ENCODE measurements at places on chromosomes 2 and 18.

GRCh38 chr2:142748559-142749099 is 128.8 kb upstream of the KYNU start:
- DNase-seq, result no peak

GRCh38 chr2:25845843-25846505 is 32.3 kb downstream of the ASXL2 start:
- DNase-seq, result no peak

- DNase-seq, result no peak
Measured at GRCh38 chr2:37894601-37895000, 30.5 kb upstream of the RMDN2 start.

DNA sequence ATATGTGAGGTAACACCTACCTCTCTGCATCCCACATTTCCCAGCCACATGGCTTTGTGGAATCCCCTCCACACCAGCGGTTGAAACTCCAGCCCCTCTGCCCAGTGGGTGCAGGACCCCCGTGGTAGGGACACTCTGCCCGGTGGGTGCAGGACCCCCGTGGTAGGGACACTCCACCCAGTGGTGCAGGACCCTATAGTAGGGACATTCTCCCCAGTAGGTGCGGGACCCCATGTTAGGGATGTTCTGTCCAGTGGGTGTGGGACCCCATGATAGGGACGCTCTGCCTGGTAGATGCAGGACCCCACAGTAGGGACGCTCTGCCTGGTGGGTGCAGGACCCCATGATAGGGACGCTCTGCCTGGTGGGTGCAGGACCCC is 11.5 kb downstream of the COPS9 start:
- peak; percentile 29 for DNase-seq

- DNase-seq, result no peak
Measured at GRCh38 chr2:74935975-74936391, 22.5 kb upstream of the POLE4 start.

GRCh38 chr2:170929686-170930050 is 615 bp downstream of the GORASP2 start:
- DNase-seq, result peak; percentile 72

DNA sequence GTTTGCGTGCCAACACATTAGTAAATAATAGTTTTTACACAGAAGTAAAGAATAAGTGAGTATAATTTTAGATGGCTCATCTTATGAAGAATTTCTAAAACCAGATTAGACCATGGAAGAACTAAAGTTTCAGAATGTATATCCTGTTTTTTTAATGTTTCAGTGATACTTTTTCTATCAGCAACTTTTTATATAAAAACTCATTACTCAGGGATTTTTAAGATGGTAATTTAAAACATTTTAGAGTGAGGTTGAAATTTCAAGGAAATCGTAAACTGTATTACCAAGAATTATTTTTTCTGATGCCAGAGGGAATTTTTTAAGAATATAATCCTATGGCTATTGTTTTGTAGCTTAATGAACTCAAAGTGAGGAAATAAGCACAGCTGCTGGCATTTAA is 128.5 kb upstream of the FANCL start:
- no peak for DNase-seq

GRCh38 chr2:233407771-233408181 is 53.5 kb downstream of the DGKD start:
- DNase-seq, result no peak

DNA sequence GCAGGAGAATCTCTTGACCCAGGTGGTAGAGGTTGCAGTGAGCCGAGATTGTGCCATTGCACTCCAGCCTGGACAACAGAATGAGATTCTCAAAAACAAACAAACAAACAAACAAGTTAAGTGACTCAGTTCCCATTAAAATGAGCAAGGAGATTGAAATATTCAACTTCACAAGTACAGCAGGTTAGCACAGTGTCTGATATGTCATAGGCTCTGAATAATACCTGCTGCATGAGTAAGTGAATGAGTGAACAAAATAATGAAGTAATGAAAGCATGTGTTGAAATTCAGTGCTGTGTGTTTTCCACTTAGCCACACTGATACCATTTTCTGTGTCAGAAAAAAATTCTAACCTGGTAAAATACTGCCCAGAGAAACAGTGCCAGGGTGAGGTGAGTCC is 41.9 kb upstream of the SETBP1 start:
- DNase-seq, result no peak

DNA sequence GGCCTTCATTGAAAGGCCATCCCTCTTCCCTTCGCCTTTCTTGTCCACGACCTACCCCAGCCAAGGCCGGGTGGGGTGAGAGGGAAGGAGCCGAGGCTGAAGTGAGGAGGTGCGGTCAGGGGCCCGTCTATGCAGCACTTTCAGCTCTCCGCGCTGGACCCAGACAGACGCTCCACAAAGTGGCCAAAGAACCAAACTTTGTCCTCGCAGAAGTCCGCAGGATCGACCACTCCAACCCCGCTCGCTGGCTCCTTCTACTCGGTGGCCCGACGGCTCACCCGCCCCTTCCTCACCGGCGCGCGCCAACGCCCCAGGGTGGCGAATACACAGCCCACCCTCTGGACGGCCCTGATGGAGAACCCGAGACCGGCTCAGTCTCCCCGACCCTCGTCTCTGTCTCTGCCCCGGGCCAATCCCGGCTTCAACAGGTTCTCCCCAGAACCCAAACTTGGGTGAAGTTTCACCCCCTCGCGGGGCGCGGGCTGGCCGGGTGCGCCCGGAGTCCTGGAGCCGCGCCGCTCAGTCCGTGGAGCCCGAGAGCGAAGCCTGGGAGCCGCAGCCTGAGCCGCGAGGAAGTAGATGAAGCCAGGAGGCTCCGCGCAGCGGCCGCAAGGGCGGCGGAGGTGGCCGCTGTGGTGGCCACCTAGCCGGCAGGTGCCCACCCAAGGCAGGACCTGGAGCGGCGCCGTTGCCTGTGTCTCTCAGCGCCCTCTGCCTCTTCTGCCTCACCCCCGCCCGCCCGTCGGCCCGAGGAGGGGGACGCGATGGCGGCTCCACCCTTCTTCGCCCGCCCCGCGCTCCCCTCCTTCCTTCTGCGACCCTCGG is 26.7 kb upstream of the ALPP start:
- DNase-seq, result no peak

GRCh38 chr2:25506226-25506625 is 164.5 kb upstream of the DNMT3A start:
- no peak for DNase-seq

DNA sequence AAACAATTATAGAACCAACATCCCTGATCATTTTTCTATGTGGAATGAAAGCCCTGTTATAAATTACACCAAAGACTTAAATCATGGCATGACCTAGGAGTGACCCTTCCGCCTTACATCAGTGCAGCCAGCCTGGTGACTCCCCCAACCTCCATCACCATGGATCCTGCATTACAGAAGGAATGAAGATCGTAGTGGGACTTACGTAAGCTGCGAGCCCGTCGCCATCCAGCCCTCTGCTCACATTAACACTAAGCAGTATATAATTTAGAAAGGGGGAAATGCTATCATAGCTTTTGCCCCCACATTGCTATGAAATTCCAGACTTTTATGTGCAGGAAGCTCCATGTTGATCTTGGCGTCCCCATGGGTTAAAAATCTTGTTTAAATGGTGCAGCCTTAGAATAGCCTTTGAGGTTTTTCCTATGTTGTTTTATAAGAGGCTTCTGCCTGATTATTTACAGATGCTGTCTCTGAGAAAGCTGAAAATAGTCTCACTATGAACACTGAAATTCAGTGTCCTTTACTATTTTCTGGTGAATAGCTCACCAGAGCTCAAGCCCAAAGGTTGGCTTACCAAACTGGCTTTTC is 76.3 kb downstream of the COLEC12 start:
- no peak for DNase-seq

GRCh38 chr18:13361431-13361830 is 142.9 kb downstream of the LDLRAD4 start:
- no peak for DNase-seq

DNA sequence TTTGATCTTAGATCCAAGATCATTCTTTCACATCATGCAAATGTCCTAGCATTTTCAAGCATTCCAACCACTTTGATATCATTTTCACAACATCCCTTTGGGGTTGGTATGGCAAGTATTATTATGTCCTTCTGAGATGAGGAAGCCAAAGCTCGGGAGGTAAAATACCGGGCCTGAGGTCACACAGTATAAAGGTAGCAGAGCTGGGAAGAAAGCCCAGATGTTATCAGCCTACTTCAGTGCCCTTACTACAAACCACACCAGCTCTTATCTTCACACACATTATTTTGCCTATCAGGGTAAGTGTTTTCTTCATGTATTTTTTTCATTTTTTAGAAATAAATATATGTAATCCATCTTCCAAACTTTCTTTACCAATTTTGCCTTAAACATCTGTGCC is 4.2 kb upstream of the B4GALT6 start:
- no peak for DNase-seq

DNA sequence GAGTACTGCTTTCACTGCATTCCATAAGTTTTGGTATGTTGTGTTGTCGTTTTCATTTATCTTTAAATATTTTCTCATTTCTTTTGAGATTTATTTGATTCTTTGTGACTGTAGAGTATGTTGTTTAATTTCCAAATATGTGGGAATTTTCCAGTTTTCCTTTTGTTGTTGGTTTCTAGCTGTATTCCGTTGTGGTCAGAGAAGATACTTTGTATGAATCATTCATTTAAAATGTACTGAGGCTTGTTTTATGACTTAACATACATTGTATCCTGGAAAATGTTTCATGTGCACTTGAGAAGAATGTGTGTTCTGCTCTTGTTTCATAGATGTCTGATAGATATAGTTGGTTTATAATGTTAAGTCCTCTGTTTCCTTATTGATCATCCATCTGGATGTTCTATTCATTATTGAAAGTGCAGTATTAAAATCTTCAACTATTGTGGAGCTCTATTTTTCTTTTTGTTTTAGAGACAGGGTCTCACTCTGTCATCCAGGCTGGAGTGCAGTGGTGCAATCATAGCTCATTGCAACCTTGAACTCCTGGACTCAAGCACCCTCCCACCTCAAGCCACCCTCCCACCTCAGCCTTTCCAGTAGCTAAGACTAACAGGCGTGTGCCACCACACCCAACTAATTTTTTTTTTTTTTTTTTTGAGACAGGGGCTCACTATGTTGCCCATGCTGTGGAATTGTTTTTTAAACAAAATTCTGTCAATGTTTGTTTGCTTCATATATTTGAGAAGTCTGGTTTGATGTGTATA is 96.8 kb downstream of the TAF4B start:
- DNase-seq, result no peak

DNA sequence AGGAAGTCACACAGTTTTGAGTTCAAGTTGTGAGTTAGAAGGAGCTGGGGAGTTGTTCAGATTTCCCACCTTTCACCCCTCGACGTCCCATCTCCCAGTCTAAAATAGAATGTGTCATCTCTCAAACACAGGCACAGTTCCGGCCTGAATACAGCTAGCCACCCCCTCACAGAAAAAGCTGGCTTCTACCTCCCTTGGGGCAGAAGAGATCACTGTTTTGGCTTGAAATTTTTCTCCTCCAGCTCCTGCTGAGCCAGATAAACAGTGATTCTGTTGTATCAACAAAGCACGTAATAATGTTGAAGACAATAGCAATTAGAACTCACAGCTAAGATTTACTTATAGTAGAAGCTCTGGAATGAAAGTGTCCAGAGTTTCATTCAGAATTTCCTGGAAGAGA is 74.7 kb downstream of the KIAA2012 start:
- DNase-seq, result no peak

DNA sequence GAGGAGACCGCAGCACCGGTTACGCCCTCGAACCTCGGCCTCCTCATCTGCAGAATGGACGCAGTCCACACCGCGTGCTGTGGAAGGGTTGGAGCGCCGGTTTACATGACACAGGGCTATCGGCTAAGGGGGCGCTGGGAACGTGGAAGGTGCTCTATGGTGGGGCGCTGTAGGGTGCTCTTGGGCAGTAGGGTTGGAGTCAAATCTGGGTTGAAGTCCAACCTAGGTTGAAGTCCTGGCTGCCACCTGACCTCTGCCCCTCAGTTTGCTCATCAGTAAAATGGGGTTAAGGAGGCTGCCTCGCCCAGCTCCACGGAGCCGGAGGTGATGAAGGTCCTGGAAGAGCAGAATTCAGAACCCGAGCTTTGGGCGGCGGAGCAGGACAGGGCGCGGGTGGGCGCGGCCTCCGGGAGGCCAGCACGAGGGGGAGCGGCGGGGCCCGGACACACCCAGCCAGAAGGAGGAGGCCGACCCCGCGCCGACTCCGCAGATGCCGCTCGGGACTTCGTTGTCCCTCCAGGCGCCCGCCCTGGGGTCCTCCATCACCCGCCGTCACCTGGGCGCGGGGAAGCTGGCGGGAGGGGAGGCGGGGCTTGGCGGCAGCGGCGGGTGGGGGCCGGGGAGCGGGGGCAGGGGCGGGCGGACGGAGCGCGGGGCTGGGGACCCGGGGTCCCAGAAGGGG is 558 bp upstream of the GAREM2 start:
- no peak for DNase-seq

DNA sequence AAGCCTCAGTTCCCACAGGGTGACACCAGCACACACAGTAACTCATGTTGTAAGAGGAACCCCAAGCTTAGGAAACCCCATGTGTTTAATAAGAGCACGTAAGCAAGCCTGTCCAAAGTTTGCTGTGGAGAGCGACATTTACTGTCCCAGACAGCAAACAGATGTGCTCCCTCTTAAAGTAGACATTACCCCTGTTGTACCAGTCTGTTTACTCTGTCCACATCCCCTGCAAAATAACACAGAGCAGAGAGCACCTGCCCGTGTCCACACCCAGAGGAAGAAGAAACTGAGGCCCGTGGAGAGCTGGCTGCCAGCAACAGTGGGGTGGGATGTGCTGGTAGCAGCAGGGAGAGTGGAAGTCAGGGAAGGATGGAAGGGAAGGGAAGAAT is 243.5 kb downstream of the GBX2 start:
- no peak for DNase-seq

DNA sequence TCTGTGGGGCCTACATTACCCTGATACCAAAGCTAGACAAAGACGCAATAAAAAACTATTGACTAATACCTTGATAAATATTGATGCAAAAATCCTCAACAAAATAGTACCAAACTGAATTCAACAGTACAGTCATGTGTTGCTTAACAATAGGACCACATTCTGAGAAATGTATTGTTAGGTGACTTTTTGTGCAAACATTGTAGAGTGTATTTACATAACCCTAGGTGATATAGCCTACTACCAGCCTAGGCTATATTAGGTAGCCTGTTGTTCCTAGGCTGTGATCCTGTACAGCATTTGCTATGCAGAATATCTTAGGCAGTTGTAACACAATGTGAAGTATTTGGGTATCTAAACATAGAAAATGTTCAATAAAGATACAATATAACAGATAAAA is 36.7 kb downstream of the CCDC138 start:
- no peak for DNase-seq

GRCh38 chr2:118279005-118279404 is 190.7 kb downstream of the INSIG2 start:
- no peak for DNase-seq

All from left lobe of liver (tissue), 2 donors.